ENCODE measurements at places on chromosomes 3 and 15.

- no peak for DNase-seq
Observed at GRCh38 chr3:88075497-88075896, 16.4 kb downstream of the ZNF654 start.

DNA sequence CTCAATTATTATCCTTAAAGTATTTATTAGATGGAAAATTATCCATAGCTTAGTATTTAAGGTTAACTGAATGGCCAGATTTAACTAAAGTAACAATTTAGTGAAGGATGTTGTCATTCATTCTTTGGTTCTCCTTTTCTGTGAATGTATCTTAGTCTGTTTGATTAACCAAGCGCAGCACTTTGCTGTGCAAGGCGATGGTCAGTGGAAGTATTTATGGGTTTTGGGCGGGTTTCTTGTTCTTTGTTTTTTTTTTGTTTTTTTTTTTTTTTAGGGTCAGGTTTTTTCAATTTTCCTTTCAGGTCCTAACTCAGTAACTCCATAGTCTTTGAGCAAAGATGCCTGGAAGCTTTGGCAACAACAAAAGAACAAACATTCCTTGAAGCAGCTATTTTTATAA is 328.8 kb downstream of the PTPRG start:
- DNase-seq: no peak

GRCh38 chr3:112931736-112932521 is 43.0 kb downstream of the CD200R1 start:
- no peak for DNase-seq

GRCh38 chr3:152203652-152204051 is 65.1 kb upstream of the MBNL1 start:
- no peak for DNase-seq

DNA sequence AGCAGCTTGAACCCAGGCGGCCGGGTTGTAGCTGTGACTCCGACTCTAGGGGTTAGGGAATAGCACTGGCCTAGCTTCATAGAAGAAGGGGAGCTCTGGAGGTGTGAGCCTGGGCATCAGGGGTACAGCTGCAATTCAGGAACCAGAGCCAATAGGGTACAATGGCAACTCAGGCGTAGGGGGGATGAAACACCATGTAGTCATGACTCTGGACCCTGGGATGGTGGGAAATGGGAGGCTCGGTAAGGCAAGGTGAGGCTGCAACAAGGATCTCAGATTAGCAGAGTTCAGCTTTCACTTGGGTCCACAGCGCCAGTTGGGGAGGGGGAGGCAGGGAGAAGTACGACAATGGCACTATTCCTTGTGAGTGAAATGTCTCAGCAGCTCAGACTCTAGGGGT is 210.2 kb upstream of the LYSMD4 start:
- no peak for DNase-seq

- DNase-seq: no peak
Observed at GRCh38 chr3:170689893-170690660, 104.2 kb upstream of the SLC7A14 start.

DNA sequence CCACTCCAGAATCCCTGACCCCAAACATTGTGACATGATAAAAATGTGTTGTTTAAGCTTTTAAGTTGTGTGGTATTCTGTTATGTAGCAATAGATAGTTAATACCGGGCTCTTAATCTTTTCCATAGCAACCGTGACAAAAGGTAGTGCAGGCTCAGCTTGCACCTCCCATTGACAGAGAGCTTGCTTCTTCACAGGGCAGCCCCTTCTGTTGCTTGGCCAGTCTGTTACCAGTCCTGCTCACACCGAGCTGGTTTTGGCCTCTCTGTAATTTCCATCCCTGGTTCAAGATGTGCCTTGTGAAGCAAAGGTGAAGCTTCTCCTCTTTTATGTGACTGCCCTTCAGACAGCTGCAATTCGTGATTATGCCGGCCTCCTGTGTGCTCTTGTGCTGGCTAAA is 86.9 kb downstream of the CRYGS start:
- DNase-seq: no peak

- no peak for DNase-seq
Observed at GRCh38 chr3:34198309-34198708, 399.9 kb downstream of the PDCD6IP start.

DNA sequence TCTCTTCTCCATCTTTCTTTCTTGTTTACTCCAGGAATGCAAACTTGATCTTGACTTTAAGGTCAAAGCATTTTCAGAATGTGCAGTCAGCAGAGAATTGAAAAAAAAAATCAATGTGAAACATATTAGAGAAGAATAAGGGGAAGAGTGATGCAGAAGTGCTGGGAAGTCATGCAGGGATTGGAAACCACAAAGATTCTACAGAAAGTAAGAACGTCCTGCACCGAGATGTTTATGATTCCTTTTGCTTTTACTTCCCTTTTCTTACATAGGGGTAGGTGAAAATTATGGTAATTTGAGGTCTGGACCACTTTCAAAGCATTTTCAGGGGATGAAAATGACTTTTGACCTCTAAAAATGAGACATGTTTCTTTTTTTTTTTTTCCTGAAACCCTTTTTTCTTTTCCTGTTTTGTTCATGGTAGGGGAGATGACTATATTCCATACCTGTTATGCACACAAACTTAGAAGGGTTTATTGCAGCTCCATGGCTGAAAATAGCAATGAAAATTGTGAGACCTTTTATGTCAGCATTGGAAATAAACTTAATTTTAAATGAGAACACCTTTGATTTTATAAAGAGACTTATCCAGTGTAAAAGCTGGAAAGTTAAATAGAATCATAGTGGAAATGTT is 623.5 kb upstream of the TBL1XR1 start:
- DNase-seq: no peak
